ENCODE measurements at places on chromosomes 13 and 19. TPM values are rescaled to one million over a fixed set of nuclear protein-coding genes. Genes with fewer than 3 reads are reported as not detected.

The KIR2DL3 gene
- not detected for total RNA-seq

The ZNF540 gene
- total RNA-seq, result 0.25 TPM

The KMT2B gene
- 32.2 TPM for total RNA-seq

The DCLK1 gene
- 1.4 TPM for total RNA-seq

DNA sequence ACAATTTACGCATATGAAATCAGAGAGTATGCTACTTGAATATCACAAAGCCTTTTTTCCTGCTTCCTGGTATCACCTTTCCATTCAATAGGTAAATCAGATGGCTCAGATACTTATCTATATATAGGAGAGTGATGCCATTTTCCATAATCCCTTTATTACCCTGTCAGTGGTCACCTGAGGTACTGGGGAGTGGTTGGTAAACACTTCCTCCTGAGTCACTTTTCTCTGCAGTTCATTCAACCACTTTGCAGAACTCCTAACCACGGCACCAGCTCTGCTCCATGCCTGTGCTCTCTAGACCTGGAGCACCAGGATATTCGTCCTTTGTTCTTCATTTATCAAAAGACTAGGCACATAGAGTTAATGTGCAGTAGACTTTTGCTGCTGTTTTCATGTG, 748.5 kb upstream of the KLHL1 start:
- no peak overlapping the region for H3K27ac ChIP-seq
- DNase-seq, result no peak
- no peaks in the 10 kb centered on the region for H3K27me3 ChIP-seq
- no peaks in the 10 kb centered on the region for H3K4me1 ChIP-seq
- no peak overlapping the region for H3K4me3 ChIP-seq
- H3K36me3 ChIP-seq, result no peaks in the 10 kb centered on the region

DNA sequence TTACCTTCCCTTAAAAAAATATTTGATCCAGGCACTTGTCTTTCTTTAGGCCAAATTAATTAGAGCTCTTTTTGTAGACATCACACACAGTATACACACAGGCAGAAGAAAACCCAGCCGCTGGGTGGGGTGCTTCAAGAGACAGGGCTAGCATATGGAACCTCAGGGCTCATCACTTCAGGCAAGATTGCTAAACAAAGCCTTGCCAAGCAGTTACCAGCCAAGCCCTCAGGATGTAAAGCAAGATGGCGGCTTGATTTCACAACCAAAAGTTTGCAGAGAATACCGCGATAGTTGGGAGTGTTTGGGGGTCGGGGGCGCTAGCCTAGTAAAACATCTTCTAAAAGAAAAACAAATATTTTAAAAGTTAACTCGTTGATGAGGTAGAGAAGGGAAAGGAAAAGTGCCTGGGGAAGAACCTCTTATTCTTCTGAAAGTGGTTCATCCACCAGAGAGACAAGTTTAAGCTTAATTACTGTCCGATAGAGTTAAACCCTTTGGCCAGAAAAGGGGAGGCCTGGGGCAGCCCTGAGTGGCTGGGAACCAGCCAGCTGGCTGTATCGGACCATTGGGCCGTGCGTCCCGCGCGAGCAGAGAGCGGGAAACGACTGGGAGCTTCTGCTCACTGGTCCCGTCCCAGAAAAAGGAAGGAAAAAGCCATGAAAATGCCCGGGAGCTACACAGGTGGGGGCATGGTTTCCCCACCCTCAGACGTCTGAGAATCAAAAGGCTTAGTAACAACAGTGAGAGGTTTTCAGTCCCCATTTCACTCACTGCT, 254.9 kb upstream of the PCDH20 start:
- no peak for DNase-seq
- H3K4me3 ChIP-seq, result no peak overlapping the region
- H3K27ac ChIP-seq, result no peak overlapping the region
- no peaks in the 10 kb centered on the region for H3K27me3 ChIP-seq

- H3K4me3 ChIP-seq, result no peak overlapping the region
- no peak for DNase-seq
- no peak overlapping the region for H3K27ac ChIP-seq
- H3K27me3 ChIP-seq, result no peaks in the 10 kb centered on the region
- no peaks in the 10 kb centered on the region for H3K4me1 ChIP-seq
Observed at GRCh38 chr13:91126806-91127205, 220.7 kb upstream of the MIR17HG start.

DNA sequence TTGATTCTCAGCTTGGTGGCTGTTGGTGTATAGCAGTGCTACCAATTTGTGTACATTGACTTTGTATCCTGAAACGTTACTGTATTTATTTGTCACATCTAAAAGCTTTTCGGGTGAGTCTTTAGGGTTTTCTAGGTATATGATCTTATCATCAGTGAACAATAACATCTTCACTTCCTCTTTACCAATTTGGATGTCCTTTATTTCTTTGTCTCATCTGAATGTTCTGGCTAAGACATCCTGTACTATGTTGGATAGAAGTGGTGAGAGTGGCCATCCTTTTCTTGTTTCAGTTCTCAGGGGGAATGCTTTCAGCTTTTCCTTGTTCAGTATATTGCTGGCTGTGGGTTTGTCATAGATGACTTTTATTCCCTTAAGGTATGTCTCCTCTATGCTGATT, 6.0 kb upstream of the ZNF738 start:
- no peak for DNase-seq
- H3K27me3 ChIP-seq, result no peaks in the 10 kb centered on the region
- no peak overlapping the region for H3K4me3 ChIP-seq

DNA sequence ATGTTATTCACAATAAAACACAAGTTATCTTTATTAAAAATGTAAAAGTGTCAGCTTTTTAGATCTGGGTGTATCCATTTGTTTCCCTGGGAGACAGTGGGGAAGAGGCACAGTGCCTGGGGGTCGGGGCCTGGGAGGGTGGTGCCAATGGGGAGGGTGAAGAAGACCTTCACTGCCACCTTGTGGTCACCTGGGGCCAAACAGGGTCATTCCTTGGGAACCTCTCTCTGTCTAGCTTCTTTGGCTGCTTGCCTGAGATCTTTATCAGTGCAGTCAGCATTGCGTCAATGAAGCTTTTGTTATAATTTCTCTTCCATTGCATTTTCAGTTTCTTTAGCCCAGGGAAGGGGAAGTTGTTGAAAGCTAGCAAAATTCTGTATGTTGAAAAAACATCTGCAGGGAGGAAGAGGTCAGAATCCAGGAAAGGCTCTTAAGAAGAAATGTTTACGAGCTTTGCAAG, 39.1 kb downstream of the PCDH8 start:
- no peak overlapping the region for H3K4me3 ChIP-seq
- peak; percentile 60 for DNase-seq
- no peaks in the 10 kb centered on the region for H3K36me3 ChIP-seq
- H3K4me1 ChIP-seq, result no peaks in the 10 kb centered on the region
- H3K27ac ChIP-seq, result no peak overlapping the region

- peaks cover 25% of the 10 kb centered on the region for H3K4me1 ChIP-seq
- no peak overlapping the region for H3K27ac ChIP-seq
- no peaks in the 10 kb centered on the region for H3K27me3 ChIP-seq
- H3K4me3 ChIP-seq, result peak overlapping the region; percentile 93
Observed at GRCh38 chr19:55656988-55657747, 2.3 kb downstream of the U2AF2 start.

- DNase-seq, result no peak
- no peaks in the 10 kb centered on the region for H3K4me1 ChIP-seq
- H3K4me3 ChIP-seq, result no peak overlapping the region
- H3K36me3 ChIP-seq, result no peaks in the 10 kb centered on the region
- H3K27ac ChIP-seq, result no peak overlapping the region
Observed at GRCh38 chr19:41334793-41335192, 18.9 kb downstream of the TGFB1 start.

DNA sequence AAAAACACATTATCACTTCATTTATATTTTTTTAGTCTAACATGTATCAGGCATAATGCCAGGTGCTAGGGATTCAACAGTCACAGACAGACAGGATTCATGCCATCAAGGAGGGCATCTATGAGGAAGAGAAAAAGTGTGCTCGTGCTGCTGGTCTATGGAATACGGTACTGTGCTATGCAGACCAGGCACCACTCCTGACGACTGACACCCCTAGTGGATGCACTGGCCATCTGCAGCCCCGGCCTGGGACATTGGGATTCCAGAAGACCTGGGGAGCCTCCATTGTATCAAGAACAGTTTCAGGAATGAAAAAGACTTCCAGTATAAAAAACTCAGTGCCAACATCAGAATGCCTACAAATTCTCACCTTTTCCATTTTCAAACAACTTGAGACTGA, 94.0 kb downstream of the KLF12 start:
- no peak for DNase-seq
- H3K27ac ChIP-seq, result no peak overlapping the region
- no peaks in the 10 kb centered on the region for H3K27me3 ChIP-seq
- no peak overlapping the region for H3K4me3 ChIP-seq

GRCh38 chr13:96958286-96958891, 35.9 kb downstream of the OXGR1 start:
- no peaks in the 10 kb centered on the region for H3K4me1 ChIP-seq
- no peak overlapping the region for H3K27ac ChIP-seq
- H3K27me3 ChIP-seq, result no peaks in the 10 kb centered on the region
- H3K36me3 ChIP-seq, result no peaks in the 10 kb centered on the region
- no peak overlapping the region for H3K4me3 ChIP-seq
- DNase-seq, result no peak

DNA sequence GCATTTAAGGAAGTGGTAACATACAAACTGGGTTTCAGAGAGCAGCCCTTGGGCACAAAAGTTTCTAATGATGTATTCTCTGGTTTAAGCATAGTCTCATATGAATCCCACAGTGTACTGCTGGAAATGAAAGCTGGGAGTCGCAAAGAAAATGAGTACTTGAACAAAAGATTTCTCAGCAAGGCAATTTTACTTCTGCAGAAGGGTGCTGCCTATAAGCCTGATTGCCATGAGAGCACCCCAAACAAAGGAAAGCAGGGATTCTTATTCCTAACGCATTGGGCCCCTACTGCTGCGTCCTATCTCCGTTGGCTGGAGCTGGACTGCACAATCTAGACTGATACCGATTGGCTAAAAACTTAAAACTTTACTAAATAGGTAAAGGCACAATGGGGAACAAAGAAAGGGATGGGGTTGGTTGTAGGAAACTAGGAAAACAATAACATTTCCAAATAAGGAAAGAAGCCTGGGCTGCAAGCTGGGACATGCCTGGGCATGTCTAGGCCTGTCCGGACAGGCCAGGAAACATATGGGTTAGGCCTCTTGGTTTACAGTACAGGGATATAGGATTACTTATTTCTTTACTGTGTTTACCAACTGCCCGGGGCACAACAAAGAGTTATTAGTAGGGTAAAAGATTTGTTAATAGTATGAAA, 27.4 kb upstream of the VN1R4 start:
- no peak overlapping the region for H3K27ac ChIP-seq
- no peaks in the 10 kb centered on the region for H3K4me1 ChIP-seq
- H3K36me3 ChIP-seq, result no peaks in the 10 kb centered on the region
- peaks cover 42% of the 10 kb centered on the region for H3K27me3 ChIP-seq
- no peak overlapping the region for H3K4me3 ChIP-seq
- no peak for DNase-seq

GRCh38 chr19:10543420-10544241, at the start of gene ATG4D:
ATG4D (plus strand) TSS chr19:10543904; CDS start chr19:10544091, 187 bp downstream.
- H3K27me3 ChIP-seq, result no peaks in the 10 kb centered on the region
- DNase-seq, result peak; percentile 87
- peak within 1 kb of the TSS; percentile 82 for H3K4me3 ChIP-seq
- peaks cover 6% of the 10 kb centered on the region for H3K4me1 ChIP-seq

All from PC-9 (cell line).